ENCODE measurements at places on chromosomes 7 and 10.
A peak's percentile ranks its signal among the peaks of the same experiment; 100 is the strongest.

GRCh38 chr10:118439824-118440223 lies 97.7 kb upstream of the FAM204A start:
- no peak for ATAC-seq

GRCh38 chr7:118245267-118246040 lies 20.9 kb downstream of the ANKRD7 start:
- no peak for ATAC-seq

DNA sequence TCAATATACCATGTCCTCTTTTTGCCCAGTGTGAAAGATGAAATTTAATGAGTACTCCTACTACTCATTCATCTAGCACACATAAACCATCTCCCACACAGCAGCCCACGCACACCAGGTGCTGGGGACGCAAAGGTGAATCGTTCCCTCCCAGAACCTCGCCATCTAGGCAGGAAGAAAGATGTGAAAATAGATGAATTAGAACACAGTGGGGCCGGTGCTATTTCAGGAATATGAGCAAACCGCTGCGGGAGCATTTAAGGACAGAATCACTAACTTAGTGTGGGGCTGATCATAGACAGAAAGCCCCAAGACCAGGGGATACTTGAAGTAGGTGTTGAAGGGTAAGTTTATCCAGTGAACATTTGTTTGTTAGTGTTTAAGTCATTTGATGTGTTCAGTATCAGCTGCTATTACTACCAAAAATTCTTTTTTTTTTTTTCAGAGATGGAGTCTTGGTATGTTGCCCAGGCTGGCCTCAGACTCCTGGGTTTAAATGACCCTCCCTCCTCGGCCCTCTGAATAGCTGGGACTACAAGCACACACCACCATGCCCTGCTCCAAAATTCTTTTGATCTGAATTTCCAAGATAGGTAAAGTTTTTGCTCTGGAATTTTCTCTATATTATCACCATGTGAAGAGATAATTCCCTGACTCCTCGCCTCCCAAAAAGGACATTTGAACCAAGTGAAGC lies 48.8 kb downstream of the CPXM2 start:
- no peak for ATAC-seq

- no peak for ATAC-seq
Measured at GRCh38 chr7:1679326-1679965, 9.4 kb downstream of the ELFN1 start.

DNA sequence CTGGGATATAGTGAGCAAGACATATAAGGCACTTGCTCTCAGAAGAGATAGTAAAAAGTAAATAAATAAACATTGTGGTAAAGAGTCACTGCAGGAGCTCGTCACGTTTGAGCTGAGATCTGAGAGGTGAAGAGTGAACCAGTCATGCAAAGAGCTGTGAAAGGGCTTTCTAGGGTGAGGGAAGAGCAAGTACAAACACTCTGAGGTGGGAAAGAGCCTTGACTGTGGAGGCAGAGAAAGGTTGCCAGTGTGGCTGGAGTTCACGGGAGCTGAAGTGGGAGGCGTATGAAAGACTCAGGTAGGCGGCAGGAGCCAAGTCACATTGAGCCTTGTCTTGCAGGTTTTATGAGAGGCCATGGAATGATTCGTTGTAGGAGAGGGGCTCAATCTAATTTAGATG lies 141.0 kb downstream of the C1GALT1 start:
- no peak for ATAC-seq

GRCh38 chr7:47635091-47636080 lies 53.5 kb upstream of the TNS3 start:
- no peak for ATAC-seq

GRCh38 chr7:26696978-26697377 lies 167.4 kb downstream of the SKAP2 start:
- ATAC-seq: no peak

DNA sequence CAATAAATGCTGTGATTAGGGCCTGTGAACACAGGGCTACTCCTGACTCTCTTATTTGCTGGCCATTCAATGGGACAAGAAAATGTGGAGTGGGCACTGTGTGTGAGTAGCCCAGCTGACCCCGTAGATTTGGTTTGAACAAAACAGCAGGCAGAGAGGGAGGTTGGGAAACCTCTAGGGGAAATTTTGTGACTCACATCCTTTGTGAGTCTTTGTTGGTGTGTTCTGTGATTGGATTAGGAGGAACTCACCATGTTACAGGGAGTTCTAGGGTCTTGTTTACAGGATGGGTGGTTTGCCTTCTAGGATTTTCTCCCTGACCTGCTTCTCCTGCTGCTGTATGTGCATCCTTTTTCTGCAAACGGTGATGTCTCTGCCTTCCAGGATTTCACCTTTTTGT lies 128.3 kb upstream of the MKI67 start:
- ATAC-seq: peak; percentile 43

GRCh38 chr7:105934572-105935185 lies 28.4 kb upstream of the CDHR3 start:
- ATAC-seq: no peak

GRCh38 chr7:51882412-51882811 lies 565.8 kb upstream of the COBL start:
- ATAC-seq: no peak

DNA sequence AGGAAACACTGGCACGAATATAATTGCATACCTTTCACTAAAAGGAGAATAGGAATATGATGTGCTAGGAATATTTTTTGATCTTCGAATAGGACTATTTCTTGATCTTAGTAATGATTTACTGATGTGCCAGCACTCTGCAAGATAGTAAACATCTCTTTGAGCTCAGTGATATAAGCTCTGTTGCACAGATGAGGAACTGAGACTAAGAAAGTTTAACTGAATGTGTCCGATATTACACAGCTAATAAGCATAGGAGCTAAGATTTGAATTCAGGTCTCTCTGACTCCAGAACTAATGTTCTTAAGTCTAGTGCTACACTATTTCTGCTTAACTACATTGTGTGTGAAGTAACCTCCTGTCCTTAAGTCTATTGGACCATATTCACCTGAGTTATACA lies 98.4 kb upstream of the PTPRZ1 start:
- ATAC-seq: no peak

DNA sequence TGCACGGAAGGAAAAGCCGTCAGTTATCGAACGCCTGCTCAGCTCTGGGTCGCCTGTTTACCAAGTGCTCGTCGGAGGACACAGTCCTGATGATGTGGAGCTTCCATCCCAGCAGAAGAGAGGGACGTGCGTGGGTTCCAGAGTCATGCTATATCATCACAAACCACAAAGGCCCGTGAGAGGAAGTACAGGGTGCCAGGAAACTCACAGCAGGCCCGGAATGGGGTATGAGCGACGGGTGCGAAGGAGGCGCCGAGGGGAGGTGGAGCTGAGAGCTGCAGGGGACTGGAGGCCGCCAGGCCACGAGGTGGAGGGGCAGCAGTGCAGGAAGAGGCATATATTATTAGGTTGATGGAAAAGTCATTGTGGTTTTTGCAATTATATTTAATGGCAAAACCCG lies 102.5 kb downstream of the ACTR3B start:
- no peak for ATAC-seq

GRCh38 chr7:37445790-37446189 lies 2.9 kb downstream of the ELMO1 start:
- ATAC-seq: no peak

DNA sequence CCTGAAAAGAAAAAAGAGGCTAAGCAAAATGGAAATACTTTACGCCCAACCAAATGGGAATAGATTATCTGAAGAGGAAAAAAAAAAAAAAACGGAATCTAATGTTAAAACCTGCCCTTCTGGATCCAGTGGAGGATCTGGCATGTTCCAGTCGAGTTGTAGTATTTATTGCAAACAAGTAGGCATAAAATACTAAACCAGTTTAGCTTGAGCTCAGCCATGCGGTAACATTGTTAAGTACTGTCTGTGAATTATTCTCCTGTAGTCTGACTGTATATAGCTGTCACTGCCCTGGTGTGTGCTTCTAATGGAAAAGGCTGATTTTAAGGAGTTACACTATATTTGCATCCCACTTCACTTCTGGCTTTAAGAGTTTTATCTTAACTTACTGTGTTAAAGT lies 40.3 kb downstream of the CELF2 start:
- no peak for ATAC-seq

DNA sequence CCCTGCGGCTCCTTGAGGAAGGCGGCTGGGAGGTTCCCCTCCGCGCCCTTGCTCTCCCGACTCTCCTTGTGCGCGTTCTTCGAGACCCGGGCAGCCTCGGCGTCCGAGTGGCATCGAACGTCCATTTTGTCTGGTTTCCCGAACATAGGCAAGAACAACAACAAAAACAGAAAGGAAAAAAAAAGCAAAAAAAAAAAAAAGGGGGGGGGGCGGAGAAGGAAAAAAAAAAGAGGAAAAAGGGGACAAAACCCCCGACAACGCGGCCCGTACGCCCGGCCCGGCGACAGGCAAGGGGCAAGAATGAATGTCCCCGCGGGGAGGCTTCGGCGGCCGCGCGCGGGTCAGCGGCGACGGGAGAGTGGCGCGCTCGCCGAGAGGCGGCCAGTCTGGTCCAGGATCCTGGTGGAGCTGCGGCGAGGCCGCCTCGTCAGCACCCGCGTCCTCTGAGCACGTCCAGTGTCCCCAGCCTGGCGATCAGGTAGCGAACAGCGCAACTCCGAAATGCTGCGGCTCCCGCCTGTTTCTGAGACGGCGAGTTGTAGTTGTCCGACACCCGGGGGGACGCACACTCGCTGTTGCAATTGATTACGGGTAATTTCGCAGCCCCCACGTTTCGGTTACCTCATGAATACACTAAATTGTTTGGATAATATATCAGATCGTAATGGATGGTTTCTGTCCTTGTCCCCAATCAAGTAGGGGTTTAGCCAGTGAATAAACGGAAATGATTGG lies at the start of gene VAX1:
Gene VAX1, minus strand, starts transcription at position 360 of the 732 bp plus-strand sequence. Its CDS starts 214 bp downstream, at position 146.
- ATAC-seq: no peak

DNA sequence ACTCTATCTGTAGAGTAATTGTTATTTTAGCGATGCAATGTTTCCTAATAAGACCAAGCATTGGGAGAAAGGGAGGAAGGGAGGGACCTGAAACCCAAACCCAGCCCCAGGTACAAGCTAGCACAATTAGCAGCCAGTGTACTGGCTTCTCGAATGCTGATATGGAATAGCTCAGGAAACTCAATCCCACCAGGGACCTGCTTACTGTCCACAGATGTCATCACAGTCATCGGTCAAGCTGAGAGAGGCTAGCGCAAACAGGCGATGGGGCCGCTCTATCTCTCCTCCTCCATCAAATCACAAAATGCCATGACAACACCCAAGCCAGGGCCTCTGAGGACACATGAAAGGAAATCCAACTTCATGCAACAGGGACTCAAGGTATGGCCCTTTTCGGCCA lies 192.1 kb downstream of the KCNMA1 start:
- no peak for ATAC-seq

GRCh38 chr7:70460071-70460470 lies 671.9 kb upstream of the GALNT17 start:
- no peak for ATAC-seq

- ATAC-seq: peak; percentile 72
Measured at GRCh38 chr10:43671659-43672531, 23.2 kb upstream of the ZNF32 start.

- no peak for ATAC-seq
Measured at GRCh38 chr10:28442403-28442802, 90.5 kb upstream of the WAC start.

DNA sequence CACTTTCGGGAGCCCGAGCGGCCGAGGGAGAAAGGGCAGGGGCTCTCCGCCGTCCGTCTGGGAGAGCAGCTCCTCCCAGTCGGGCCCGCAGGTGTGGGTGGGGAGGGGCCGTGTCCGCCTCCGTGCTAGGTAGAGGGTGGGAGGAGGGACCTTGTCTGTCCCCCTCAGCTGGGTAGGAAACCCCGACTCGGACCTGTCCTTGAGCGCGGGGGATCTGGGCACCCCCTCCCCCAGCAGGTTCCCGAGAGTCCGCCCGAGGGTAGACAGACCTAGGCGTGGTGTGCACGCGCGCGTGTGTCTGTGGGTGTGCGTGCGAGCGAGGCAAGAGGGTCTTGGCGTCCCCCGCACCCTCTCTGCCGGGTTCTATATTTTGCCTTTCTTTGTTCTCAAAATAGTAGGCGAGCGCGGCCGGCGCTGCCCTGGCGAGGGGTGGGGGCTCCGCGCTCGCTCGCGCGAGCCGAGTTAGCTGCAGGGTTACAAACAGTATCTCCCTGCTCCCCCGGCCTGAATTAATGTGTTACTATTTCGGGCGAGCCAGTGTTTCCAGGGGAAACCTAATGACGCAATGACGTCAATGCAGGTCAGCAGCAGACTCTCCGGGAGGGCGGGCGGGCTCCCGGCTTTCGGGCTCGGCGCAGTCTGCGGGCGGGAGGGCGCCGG lies 73.9 kb upstream of the LEP start:
- peak; percentile 36 for ATAC-seq

- no peak for ATAC-seq
Measured at GRCh38 chr7:30717181-30717580, 34.8 kb upstream of the INMT start.

DNA sequence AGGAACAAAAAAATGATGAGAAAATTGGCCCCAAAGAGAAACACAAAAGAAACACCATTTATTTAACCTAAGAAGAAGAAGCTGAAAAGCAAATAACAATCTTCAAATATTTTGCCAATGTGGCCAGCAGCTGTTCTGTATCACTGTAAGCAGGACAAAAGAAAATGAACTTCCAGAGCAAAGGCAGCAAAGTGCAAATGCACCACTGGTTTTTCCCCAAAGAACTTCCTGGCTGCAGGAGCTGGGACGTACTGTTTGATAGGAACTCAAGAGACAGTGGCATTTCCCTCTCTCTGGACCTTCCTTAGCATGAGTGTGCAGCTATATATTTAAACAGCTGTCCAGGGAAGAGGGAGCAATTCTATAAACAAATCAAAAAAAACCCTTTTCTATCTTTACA lies 60.4 kb downstream of the RNLS start:
- ATAC-seq: no peak

GRCh38 chr10:11036424-11037011 lies 18.8 kb downstream of the CELF2 start:
- ATAC-seq: no peak

DNA sequence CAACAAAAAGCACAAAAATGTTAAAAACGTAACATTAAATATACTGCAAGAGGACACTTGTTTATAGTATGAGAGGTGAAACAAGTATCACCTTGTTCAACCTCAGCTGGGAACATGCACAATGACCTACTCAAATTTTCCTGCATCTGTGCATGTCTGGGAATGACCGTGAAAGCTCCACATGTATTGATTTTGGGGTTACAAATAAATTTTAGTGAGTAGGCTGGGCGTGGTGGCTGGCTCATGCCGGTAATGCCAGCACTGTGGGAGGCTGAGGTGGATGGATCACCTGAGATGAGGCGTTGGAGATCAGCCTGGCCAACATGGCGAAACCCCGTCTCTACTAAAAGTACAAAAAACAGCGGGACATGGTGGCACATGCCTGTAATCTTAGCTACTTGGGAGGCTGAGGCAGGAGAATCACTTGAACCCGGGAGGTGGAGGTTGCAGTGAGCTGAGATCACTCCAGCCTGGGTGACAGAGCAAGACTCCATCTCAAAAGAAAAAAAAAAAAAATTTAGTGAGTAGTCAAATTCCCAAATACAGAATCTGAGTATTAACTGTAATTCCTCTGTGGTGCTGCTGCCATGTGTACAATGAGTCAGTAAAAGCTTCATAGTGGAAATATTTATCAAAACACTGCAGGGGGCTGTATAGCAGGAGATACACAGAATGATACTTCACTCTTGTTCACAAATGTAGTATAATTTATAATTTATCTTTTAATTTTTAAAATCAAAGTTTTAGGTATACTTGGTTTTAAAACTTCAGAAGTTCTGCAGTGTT lies 41.1 kb downstream of the SUGCT start:
- no peak for ATAC-seq

All from activated T-helper 17 cell treated with anti-CD3 and anti-CD28 coated beads, Interleukin-2, amount 50 U/mL, for 72 hours (primary cell).